ENCODE measurements at places on chromosomes 7 and 10.

- no peak for DNase-seq
Observed at GRCh38 chr7:149732111-149732561, 41.3 kb downstream of the ZNF467 start.

- DNase-seq, result peak; percentile 26
Observed at GRCh38 chr7:10888861-10889260, 84.8 kb upstream of the PHF14 start.

DNA sequence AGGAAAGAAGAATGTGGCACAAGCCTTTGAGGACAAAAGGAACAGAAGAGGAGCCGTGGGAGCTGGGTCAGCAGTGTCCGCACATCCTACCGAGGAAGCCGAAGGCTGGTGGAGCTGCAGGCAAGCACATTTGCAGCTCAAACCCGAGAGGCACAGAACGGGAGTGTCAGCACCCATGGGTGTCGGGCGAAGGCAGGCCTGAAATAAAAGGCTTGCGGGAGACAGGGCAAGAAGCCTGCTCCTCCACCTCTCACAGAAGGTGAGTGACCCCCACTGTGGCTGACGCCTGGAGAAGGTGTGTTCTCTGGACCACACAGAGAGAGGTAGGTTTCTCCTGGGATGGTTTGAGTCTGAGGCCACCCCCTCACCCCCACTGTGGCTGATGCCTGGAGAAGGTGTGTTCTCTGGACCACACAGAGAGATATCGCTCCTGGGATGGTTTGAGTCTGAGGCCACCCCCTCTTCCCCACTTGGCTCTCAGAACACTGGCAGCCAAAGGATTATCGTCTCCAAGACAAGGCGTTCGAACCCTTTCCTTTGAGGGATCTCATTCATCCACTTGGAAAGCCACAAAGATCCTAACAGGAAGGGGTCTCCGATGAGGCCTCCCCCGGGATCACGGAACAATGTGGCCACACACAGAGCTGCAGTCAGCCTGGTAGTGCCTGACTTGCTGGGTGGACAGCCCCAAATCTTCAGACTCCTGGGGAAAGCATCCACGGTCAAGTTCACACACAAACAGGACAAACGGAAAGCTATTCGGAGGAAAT is 21.6 kb upstream of the GTPBP4 start:
- no peak for DNase-seq

DNA sequence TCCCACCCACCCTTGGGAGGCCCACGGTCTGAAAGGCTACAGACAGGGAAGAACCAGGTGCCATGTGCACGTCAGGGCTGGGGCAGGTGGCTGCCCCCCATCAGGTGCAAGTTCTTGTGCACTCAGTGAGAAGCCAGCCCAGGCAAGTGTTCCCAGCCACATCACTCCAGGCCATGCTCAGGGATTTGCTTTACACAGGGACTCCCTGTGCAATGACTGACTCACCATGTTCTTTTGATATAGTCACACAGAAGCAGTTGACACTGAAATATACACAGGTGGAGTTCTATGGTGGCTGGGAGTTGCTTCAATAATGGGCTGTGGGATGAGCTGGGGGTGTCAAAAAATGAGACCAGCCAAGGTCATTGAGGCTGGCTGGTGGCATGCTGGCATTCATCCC is 8.0 kb upstream of the CHST15 start:
- no peak for DNase-seq

DNA sequence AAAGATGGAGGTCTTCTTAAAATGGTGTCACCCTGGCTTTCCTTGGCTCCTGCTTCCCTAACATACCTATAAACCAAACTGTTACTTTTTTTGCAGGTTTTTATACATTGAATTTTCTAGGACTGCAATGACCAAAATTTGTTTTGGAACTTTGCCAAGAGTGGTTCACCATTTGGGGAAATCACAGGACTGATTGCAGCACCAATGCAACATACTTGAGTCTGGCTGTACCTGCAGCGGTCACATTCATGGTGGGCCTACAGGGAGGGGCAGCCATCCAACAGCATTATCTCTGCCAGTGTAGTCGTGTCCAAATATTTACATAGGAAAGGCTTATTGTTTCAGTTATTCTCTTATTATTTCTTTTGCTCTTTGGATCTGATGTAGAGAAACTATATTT is 69.0 kb downstream of the HACD1 start:
- no peak for DNase-seq

- no peak for DNase-seq
Observed at GRCh38 chr7:37341033-37341630, 107.5 kb downstream of the ELMO1 start.

DNA sequence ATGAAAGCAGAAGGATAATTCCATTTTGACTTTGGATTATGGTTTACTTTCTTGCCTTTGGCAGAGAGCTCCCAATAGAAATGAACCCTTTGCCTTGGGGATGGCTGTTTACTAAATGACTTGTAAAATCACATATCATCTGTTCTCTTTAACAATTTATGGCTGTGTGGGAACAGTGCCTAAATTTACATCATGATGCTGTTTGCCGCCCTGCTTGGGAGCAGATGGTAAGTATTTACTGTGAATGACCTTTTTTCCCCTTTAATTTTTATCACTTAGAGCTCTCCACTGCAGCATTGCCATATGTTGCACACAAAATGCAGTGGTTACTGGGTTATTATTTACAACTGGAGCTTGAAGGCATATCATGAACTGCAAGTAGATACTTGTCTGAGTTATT is 13.4 kb downstream of the HEPACAM2 start:
- DNase-seq, result no peak

DNA sequence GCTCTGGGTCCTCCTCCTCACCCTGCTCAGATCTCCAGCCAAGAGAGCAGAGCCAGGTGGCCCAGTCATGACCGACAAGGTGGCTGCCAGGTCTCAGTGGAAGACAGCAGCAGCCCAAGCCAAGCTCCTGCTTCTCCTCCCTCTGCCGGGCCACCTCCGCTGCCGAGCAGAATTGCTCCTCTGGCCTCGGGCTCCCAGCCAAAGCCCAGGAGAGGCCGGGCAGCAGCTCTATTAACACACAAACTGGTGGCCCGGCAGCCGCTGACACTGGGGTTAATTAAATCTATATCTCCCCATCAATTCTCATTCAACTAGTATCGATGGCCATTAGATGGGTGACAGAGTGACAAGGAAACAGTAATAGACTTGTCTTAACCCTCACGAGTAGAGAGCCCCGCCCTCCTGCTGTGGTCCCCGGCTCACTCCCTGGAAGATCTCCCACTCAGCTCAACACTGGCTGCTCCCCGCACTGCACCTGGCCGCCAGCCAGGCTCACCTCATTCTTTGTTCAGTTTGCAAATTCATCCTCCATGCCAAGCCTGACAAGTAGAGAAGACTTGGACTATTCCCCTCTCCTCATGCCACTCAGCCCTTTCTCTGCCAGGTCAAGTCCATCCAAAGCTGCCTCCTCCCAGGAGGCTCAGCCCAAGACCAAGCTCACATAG is 74.1 kb upstream of the UNC5B start:
- DNase-seq, result no peak

All from naive B cell (primary cell).